ENCODE measurements at places on chromosomes 1 and 21. TPM values are rescaled to one million over a fixed set of nuclear protein-coding genes. Genes with fewer than 3 reads are reported as not detected.

Gene C4BPA
- total RNA-seq, result not detected

Gene HIVEP3
- total RNA-seq, result 0.11 TPM

Gene BRDT
- total RNA-seq, result not detected

Gene LY9
- total RNA-seq, result not detected

Gene IVL
- not detected for total RNA-seq

Gene SLC37A1
- total RNA-seq, result 7.2 TPM

Gene PTGS2
- total RNA-seq, result 1.4 TPM

Gene TMPRSS2
- not detected for total RNA-seq

Gene NKAIN1
- 5.1 TPM for total RNA-seq

Gene GNAI3
- 8.3 TPM for total RNA-seq

Gene KCNC4
- 2.7 TPM for total RNA-seq

Gene CHRM3
- 1.8 TPM for total RNA-seq

Gene TMEM240
- total RNA-seq, result not detected

Gene HSD3B2
- total RNA-seq, result 1.1 TPM

Gene EDN2
- not detected for total RNA-seq

Gene AADACL4
- not detected for total RNA-seq

Gene KAZN
- total RNA-seq, result 7.0 TPM

Gene CALML6
- 0.67 TPM for total RNA-seq

Gene CD5L
- total RNA-seq, result 0.61 TPM

Gene UCK2
- total RNA-seq, result 90.3 TPM

Gene S100A10
- 89.9 TPM for total RNA-seq

Gene MFN2
- total RNA-seq, result 51.7 TPM

Gene RNF11
- 103 TPM for total RNA-seq

Gene SELENON
- total RNA-seq, result 38.3 TPM

Gene RIPPLY3
- total RNA-seq, result not detected

Gene C2CD2
- total RNA-seq, result 0.32 TPM

Gene OR2L2
- total RNA-seq, result not detected

Gene PM20D1
- total RNA-seq, result not detected

Gene TCHH
- total RNA-seq, result 0.27 TPM

Gene TTC34
- total RNA-seq, result 0.03 TPM

Gene CELA3A
- not detected for total RNA-seq

Gene AIRE
- total RNA-seq, result not detected

Gene PCP4L1
- not detected for total RNA-seq

Gene CFAP126
- not detected for total RNA-seq

Gene SPRR2G
- total RNA-seq, result not detected

Gene FNDC5
- 0.42 TPM for total RNA-seq

Gene MPZ
- total RNA-seq, result 3.4 TPM

Gene PDC
- not detected for total RNA-seq

Gene LAMTOR5
- total RNA-seq, result 206 TPM

Gene C8B
- total RNA-seq, result not detected

Gene KLHDC7A
- total RNA-seq, result not detected

Gene XKR8
- not detected for total RNA-seq

Gene STUM
- total RNA-seq, result 0.32 TPM

Gene KIF14
- total RNA-seq, result 10.2 TPM

Gene UBASH3A
- not detected for total RNA-seq
